Activated gamma-delta T cell (primary cell): ENCODE measurements at places on chromosomes 6 and 20.

DNA sequence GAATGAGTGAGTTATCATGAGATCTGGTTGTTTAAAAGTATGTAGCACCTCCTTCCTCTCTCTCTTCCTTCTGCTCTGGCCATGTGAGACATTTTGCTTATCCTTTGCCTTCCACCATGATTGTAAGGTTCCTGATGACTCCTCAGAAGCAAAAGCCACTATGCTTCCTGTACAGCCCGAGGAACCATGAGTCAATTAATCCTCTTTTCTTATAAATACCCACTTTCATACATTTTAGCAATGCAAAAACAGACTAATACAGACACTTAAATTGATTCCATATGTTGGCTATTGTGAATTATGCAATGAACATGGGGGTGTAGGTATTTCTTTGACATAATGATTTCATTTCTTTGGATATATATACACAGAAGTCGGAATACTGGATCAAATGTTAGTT lies 792.8 kb upstream of the EYS start:
- DNase-seq: no peak

DNA sequence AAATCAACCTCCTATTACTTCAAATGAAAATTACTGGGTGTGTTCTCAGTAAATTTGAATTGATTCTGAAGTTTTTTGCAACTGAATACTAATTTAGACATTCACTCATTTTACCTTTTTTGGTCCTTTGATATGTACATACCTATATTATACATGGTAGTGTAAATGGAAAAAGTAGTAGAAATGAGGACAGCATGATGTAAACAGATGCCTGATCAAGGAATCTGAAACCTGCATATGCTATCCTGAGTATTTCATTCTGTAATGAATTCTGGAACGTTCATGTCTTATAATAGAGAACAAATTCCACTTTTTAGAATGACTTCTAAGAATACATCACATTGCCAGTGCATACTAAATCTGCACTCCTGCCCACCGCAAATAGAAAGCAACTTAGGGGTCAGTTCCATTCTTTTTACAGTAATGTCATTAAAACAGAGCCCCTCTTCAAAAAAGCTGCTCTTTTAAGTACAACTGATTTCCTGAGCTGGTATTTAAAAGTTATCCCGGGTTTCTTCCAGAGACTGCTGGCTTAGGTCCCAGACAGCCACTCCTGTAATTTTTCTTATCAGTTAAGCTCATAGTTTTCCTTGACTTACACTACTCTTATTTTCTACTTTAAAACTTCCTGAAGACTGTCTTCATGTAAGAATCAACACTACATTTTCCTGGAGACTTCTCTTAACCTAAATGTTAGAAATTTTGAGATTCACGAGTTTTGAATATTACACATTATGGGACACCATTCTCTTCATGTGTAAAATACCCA lies 48.4 kb downstream of the MAP3K7 start:
- DNase-seq: no peak

DNA sequence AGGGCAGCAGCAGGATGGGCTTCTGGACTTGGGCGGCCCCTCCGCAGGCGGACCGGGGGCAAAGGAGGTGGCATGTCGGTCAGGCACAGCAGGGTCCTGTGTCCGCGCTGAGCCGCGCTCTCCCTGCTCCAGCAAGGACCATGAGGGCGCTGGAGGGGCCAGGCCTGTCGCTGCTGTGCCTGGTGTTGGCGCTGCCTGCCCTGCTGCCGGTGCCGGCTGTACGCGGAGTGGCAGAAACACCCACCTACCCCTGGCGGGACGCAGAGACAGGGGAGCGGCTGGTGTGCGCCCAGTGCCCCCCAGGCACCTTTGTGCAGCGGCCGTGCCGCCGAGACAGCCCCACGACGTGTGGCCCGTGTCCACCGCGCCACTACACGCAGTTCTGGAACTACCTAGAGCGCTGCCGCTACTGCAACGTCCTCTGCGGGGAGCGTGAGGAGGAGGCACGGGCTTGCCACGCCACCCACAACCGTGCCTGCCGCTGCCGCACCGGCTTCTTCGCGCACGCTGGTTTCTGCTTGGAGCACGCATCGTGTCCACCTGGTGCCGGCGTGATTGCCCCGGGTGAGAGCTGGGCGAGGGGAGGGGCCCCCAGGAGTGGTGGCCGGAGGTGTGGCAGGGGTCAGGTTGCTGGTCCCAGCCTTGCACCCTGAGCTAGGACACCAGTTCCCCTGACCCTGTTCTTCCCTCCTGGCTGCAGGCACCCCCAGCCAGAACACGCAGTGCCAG lies at the start of gene TNFRSF6B:
TNFRSF6B (plus strand) TSS at position 25 of the 729 bp plus-strand sequence; CDS start at position 141, 116 bp downstream.
- no peak for DNase-seq

- no peak for DNase-seq
Measured at GRCh38 chr6:163754866-163755265, 340.3 kb downstream of the QKI start.

DNA sequence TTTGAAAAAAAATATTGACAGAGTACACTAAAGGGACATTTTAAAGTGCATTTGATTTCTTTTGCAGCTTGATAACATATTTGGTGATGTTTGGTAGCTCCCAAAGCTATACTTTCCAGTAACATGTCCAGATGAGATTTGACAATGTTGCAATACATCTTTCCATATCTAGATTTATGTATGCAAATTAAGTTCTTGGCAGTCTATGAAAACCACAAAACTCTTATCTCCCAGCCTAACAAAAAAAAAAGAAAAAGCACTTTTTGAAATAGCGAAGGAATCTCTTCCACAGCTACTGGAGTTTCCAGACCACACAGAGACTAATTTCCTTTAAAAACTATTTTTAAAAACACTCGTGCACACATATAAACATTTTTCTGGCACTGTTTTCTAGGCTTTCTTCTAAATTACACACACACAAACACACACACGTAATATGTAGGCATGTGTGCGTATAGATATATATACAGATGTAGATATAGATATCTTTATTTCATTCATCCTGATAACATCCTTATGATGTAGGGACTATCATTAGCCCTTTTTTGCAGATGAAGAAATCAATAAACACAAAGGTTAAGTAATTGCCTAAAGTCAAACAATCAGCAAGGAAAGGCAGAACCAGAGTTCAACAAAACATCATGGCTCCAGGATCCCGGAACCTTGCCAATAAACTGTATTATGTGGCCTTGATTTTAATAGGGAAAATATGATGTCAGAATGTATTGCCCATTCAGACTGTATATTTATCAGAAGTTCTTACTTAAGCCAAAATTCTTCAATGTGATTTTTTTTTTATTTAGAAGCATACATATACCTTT lies 93.3 kb downstream of the ADGRB3 start:
- no peak for DNase-seq

DNA sequence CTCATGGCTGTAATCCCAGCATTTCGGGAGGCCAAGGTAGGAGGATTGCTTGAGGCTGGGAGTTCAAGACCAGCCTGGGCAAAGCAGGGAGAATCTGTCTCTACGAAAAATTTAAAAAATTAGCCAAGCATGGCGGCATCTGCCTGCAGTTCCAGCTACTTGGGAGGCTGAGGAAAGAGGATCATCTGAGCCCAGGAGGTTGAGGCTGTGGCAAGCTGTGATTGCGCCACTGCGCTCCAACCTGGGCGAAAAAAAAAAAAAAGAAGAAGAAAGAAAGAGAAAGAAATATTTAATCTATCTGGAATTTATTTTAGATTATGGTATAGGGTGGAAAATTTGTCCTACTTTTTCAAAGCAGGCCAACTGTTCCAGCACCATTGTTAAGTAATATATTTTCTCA lies 32.2 kb upstream of the HIVEP1 start:
- no peak for DNase-seq

- no peak for DNase-seq
Measured at GRCh38 chr20:1844325-1845162, 50.7 kb upstream of the SIRPA start.

DNA sequence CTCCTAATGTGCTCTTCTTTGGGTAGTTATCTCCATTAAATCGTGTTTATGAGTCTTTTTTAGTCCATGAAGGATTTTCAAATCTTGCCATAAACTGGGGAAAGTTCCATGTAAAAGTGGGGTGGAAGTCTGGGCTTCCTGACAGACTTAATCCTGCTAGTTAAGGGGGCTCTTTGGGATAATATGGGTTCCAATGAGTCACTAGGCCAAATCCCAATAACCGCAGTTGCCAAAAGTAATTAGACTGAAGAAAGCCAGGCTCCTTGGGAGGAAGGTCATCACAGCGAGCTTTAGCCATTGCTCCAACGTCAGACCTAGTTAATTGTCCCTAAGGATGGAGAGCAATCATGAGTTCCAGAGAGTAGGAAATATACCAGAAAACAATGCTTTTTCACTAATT lies 10.8 kb downstream of the RSPO3 start:
- DNase-seq: no peak

GRCh38 chr20:50226093-50226974 lies 35.7 kb downstream of the CEBPB start:
- no peak for DNase-seq

GRCh38 chr6:156585859-156586258 lies 191.3 kb upstream of the ARID1B start:
- DNase-seq: no peak

DNA sequence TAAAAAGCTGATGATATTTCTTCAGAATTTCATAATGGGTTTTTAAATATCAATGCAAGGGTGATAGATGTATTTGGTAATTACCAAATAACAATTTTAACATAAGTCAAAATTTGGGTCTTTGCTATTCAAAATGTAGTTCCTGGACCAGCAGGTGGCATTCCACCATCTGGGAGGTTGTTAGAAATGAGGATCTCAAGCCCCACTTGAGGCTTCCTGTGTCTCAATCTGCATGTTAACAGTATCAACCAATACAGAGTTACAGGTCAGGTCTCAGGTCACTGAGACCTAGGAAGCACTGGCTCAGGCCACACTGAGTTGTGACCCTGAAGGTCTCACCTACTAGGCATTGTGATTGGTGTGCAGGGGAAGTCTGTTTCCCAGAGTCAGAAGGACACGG lies 57.2 kb upstream of the MTRF1L start:
- DNase-seq: no peak

- DNase-seq: no peak
Measured at GRCh38 chr20:32807706-32808105, 12.0 kb upstream of the MAPRE1 start.

GRCh38 chr6:156953479-156954146 lies 176.4 kb downstream of the ARID1B start:
- no peak for DNase-seq

- DNase-seq: no peak
Measured at GRCh38 chr6:38673397-38674165, 29.4 kb downstream of the GLO1 start.

GRCh38 chr6:30887901-30888815 lies 3.8 kb downstream of the DDR1 start:
- no peak for DNase-seq

- no peak for DNase-seq
Measured at GRCh38 chr6:109660526-109661320, 30.3 kb downstream of the AK9 start.

DNA sequence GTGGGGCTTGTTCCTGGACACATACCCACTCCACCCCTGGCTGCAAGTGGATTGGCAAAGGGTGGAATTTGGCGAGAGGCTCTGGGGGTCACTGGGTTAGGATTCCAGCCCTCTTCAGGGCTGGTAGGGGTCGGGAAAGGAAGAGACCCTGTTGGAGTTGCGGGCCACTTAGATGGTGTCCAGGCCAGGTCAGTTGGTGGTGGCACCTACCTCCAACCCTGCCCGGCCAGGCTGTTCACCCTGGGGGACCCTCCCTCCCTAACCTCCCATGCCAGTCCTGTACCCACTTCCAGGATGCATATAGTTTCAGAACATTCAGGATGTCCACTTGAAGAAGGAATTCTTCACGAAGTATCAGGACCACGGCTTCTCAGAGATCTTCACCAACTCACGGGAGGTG lies 21.0 kb downstream of the CAPN11 start:
- no peak for DNase-seq
